ENCODE measurements at places on chromosomes 16 and 17. TPM values are rescaled to one million over a fixed set of nuclear protein-coding genes. Genes with fewer than 3 reads are reported as not detected.
A peak's percentile ranks its signal among the peaks of the same experiment; 100 is the strongest.

The HIC1 gene
- total RNA-seq: 56.2 TPM

- no peak overlapping the region for H3K27ac ChIP-seq
- H3K36me3 ChIP-seq: no peaks in the 10 kb centered on the region
- H3K4me3 ChIP-seq: no peak overlapping the region
- no peak for ATAC-seq
Measured at GRCh38 chr17:81228834-81229665, 6.3 kb upstream of the CEP131 start.

DNA sequence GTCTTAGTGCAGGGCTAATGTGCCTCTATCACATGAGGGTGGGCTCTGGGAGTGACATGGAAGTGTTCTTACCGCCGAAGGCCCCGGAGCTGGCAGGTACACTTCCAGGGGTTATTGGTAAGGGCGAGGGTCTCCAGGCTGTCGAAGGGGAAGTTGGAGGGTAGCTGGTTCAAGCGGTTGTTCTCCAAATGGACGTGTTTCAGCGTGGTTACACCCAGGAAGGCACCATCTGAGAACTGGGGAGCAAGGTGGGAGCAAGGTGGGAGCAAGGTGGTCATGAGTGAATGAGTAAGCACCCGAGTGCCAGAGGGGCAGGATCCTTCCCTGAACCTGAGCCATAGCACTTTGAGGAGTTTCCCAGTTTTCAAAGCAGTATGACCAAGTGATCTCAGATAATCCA lies 3.0 kb downstream of the CHAD start:
- H3K36me3 ChIP-seq: no peaks in the 10 kb centered on the region
- no peak for ATAC-seq
- H3K4me1 ChIP-seq: peaks cover 18% of the 10 kb centered on the region
- H3K4me3 ChIP-seq: no peak overlapping the region
- no peak overlapping the region for H3K27ac ChIP-seq

GRCh38 chr17:78876094-78876597 lies 26.9 kb downstream of the CEP295NL start:
- peak overlapping the region; percentile 56 for H3K27ac ChIP-seq
- no peak overlapping the region for H3K4me3 ChIP-seq
- H3K4me1 ChIP-seq: no peaks in the 10 kb centered on the region
- no peaks in the 10 kb centered on the region for H3K27me3 ChIP-seq
- no peak for ATAC-seq

DNA sequence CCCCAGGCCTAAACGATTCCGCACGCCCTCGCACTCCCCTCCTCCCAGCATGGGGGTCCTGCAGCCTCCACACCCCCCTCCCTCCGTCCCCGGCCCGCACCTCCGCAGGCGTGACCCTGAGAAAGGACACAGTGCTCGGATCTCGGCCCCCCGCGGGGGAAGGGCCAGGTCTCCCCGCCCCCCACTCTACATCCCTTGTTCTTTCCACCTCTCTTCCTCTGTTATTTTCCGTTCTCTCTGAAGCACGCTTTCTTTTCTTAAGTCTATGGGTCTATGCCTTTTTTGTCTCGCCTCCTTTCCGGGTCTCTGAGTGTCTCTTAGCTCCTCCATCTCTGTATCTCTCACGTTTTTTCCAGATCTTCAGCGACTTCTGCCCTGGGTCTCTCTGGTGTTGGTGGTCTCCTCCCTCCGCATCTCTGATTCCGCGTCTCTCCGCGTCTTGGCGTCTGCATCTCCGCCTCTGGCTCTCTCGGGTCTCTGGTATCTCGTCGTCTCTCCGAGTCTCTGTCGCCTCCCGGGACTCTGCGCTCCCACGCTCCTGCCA lies 2.1 kb upstream of the HES7 start:
- peaks cover 78% of the 10 kb centered on the region for H3K27me3 ChIP-seq
- peaks cover 2% of the 10 kb centered on the region for H3K4me1 ChIP-seq
- ATAC-seq: no peak
- H3K4me3 ChIP-seq: peak overlapping the region; percentile 75
- no peaks in the 10 kb centered on the region for H3K36me3 ChIP-seq
- peak overlapping the region; percentile 82 for H3K27ac ChIP-seq

The SLC16A5 gene
- 5.1 TPM for total RNA-seq

The KCNG4 gene
- total RNA-seq: not detected

DNA sequence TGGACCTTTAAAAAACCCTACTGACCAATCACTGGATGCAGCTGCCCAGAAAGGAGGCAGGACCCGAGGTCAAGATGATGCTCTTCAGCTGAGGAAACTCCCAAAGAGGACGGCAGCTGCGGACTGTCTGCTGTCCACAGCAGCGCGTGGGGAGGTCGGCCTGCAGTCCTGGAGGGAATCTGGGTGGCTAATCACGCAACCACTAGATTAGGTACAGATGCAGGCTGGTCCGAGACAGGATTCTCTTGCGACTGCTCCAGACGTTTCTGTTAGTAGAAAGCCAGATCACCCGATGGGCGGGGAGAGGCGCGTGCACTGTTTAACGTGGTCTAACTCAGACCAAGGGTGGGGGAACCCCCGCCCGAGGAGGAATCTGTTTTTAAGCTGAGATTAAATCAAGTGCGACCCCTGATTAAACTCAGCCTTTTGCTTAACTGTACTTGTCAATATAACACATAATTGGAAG lies 8.8 kb downstream of the CTRB2 start:
- no peaks in the 10 kb centered on the region for H3K36me3 ChIP-seq
- no peak overlapping the region for H3K4me3 ChIP-seq
- H3K27me3 ChIP-seq: peaks cover 28% of the 10 kb centered on the region
- H3K27ac ChIP-seq: no peak overlapping the region
- no peaks in the 10 kb centered on the region for H3K4me1 ChIP-seq
- ATAC-seq: no peak

The ABCC6 gene
- total RNA-seq: 0.93 TPM

GRCh38 chr16:31038993-31039392 lies 5.6 kb downstream of the STX4 start:
- peaks cover 25% of the 10 kb centered on the region for H3K4me1 ChIP-seq
- no peaks in the 10 kb centered on the region for H3K27me3 ChIP-seq
- no peak overlapping the region for H3K27ac ChIP-seq
- peaks cover 86% of the 10 kb centered on the region for H3K36me3 ChIP-seq

The KRTAP2-2 gene
- not detected for total RNA-seq

- peaks cover 4% of the 10 kb centered on the region for H3K27me3 ChIP-seq
- H3K27ac ChIP-seq: no peak overlapping the region
- ATAC-seq: no peak
- H3K4me3 ChIP-seq: no peak overlapping the region
- H3K4me1 ChIP-seq: no peaks in the 10 kb centered on the region
- no peaks in the 10 kb centered on the region for H3K36me3 ChIP-seq
Measured at GRCh38 chr16:68722119-68723024, 14.7 kb upstream of the CDH1 start.

DNA sequence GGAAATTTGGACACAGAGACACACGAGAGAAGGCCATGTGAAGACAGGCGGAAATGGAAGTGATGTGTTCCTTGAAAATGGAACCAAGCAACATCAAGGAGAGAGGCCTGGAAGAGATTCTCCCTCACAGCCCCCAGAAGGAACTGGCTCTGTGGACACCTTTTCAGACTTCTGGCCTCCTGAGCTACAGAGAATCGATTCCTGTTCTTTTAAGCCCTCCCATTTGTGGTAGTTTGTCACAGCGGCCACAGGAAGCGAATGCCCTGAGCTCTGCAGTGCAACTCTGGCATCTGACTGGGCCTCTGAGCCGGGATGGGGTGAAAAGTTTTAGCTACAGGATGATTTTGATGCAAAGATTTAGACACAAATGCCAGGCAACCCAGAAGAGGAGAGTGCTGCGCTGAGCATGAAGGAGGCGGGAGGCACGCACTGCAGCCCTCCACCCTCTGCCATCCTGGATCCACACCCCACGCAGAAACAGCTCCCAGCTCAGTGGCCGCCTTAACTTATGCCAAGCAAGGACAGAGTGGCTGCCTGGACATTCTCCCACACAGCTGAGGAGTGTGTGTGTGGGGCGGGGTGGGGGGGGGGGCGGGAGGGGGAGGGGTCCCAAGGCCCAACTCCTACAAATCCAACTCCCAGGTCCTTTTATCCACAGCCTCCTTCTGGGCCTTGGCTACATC lies 2.2 kb downstream of the TIMP2 start:
- peak overlapping the region; percentile 98 for H3K27ac ChIP-seq
- no peak for ATAC-seq
- H3K36me3 ChIP-seq: no peaks in the 10 kb centered on the region
- H3K4me1 ChIP-seq: peaks cover 90% of the 10 kb centered on the region
- no peaks in the 10 kb centered on the region for H3K27me3 ChIP-seq

The RASL10B gene
- total RNA-seq: 15.6 TPM

DNA sequence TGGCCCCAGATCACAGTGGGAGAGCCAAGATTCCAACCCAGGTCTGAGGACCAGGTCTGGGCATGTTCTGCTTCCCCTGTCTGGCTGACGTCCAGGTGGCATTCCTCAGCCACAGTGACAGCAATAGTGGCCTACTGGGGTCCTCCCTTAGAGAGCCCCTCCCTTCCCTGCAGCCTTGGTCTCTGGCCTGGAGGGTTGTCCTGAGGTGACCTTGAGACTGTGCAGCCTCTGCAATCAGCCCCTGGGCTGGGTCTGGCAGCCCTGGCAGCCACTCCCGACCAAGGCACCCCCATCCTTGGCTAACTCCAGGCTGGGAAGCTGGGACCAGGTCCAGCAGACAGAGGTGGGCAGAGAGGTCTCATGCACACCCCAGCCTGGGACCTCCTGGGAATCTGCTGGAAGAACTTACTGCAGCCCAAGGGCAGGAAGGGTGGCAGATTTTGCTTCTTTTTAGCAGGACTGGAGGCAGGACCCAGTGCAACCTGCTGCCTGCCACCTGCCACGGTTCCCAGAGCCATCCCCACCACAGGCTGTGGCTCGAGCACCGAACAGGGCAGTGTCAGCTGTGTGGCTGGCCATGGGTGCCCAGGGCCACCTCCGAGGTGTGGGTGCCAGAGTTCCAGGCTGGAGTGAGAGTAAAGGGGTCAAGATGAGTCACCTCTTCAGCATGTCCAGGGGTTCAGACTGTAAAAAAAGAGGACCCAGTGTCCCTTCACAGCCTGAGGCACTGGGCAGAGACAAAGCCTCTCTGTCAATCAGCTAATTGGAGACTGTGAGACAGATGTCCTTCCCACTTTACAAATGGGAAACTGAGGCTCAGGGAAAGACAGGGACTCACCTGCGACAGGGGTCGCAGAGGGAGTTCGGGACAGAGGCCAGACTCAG lies 12.6 kb downstream of the GRB7 start:
- no peak overlapping the region for H3K27ac ChIP-seq
- ATAC-seq: no peak
- no peak overlapping the region for H3K4me3 ChIP-seq
- H3K4me1 ChIP-seq: peaks cover 14% of the 10 kb centered on the region

The PRR14 gene
- 48.6 TPM for total RNA-seq

The CES1 gene
- 16.3 TPM for total RNA-seq

Measured in gastroesophageal sphincter (tissue), 4 donors.